HAP-1 (cell line): ENCODE measurements at places on chromosomes 1 and 21.

DNA sequence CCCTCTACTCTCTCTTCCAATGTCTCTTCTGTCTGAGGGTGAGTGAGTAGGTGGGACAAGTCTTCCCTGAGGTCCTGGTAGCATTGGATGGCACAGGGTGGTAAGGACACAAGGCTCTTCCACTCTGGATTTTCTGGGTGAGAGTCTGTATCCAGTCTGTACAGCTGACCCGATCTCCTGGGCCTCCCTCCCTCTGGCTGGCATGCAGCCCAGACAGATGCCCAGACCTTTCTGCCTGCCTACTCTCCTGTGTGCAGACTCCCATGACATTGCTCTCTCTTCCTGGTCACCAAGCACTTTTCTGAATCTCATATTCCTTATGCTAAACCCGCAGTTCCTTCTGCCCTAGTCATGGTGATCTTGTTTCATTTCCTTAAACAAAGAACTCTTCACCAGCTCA, 100.3 kb downstream of the GRIK3 start:
- DNase-seq: no peak

- DNase-seq: no peak
Measured at GRCh38 chr1:27132147-27132546, 22.8 kb downstream of the SLC9A1 start.

GRCh38 chr1:118589238-118589846, 398.8 kb downstream of the TBX15 start:
- no peak for DNase-seq

DNA sequence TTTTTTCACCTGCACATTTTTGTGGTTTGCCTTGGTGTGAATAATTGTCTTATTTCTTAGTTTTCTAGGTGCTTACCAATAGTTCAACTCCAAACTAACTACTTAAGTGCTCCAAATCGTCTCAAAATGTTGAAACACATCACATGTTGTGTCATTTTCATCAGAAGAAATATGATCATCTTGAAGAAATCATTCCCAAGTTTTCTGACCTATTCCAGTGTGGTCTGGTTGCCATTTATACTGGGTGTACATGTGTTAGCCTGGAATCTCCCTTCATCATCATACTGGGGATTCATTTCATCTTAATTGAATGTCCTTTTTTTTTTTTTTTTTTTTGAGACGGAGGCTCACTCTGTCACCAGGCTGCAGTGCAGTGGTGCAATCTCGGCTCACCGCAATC, 67.0 kb downstream of the EIF2B3 start:
- no peak for DNase-seq

DNA sequence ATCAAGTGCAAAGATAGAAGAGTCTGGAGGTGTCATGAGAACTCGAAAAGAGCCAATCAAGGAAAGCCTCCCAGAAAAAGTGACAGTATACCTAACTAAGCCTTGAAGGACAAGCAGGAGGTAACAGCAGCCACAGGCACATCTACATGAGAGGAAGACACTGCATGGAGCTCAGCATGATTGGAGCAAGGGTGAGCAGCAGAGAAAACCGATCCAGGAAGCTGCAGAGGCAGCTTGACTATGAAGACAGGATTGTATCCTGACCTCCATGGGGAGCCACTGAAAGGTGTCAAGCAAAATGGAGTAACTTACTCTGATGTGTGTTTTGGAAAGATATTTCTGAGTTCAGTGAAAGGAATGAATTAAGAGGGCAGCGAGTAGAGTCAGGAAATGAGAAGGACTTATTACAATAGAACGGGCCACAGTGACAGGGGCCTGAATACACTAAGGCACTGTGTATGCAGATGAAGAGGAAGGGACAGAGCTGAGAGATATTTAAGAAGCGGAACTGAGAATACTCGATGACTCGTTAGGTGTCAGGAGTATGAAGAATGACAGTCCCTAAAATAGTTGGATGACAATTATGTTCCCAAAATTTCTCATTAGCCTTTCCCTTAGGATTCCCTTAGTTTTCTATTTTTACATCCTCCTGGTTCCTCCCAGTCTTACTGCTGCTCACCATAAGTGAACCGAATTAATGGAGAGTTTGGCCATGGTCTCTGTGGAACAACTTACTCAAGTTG, 139.3 kb upstream of the NFIA start:
- DNase-seq: no peak

GRCh38 chr1:157691285-157691920, 9.2 kb downstream of the FCRL3 start:
- peak; percentile 11 for DNase-seq

GRCh38 chr1:116567790-116568661, 2.8 kb downstream of the CD58 start:
- DNase-seq: no peak

- no peak for DNase-seq
Measured at GRCh38 chr1:91877574-91878208, 8.3 kb downstream of the TGFBR3 start.

GRCh38 chr1:18948048-18948912, 8.2 kb downstream of the IFFO2 start:
- DNase-seq: no peak

- no peak for DNase-seq
Measured at GRCh38 chr1:177366091-177366490, 195.3 kb downstream of the BRINP2 start.

GRCh38 chr1:60213253-60213652, 139.7 kb upstream of the C1orf87 start:
- no peak for DNase-seq

DNA sequence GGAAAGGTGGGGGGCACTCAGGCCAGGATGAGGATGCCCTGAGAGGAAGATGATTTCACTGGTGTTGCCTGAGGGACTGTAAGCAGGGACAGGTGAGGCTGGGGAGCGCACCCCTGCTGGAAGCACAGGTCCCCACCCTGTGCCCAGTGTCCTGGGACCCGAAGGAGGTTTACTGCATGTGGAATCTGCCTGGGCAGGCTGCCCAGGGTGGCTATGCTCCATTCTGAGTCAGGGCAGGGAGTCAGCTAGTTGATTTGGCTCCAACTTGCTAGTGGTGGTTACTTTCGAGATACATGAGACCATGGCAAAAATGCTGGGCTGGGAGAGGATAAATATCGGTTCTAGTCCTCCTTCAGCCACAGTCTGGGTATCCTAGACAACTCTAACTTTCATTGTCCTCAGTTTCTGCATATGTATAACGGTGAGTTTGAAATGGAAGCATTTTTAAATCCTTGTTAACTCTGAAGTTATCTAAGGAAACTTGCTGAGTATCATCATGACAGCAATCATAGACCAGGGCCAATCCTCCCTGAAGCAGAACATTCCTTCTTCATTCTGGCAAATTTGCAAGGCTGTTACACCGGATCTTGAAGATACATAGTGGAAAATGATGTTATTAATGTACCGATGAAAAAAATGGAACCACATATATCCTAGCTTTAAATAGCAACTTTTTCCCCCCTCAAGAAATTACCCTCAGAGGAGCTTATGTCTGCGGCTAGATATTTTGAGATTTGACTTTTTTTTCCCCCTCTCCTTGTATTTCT, 7.7 kb downstream of the TLR5 start:
- no peak for DNase-seq

DNA sequence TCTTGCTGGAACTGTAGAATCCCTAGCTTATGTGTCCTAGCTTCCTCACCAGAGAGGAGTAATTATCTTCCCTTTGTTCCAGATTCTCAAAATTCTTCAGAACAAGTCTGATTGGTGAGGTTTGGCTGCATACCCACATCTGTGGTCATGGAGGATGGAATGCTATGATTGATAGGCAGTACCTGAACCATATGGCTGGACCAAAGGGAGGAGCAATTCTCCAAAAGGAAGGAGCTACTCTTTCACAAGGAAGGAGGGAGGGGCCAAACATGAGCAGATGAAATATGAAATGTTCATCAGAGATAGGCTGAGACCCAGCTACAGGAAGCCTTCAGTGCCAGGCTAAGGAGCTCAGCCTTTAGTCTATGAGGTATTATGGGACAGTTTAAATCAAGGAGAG, 5.0 kb upstream of the RNF19B start:
- no peak for DNase-seq

DNA sequence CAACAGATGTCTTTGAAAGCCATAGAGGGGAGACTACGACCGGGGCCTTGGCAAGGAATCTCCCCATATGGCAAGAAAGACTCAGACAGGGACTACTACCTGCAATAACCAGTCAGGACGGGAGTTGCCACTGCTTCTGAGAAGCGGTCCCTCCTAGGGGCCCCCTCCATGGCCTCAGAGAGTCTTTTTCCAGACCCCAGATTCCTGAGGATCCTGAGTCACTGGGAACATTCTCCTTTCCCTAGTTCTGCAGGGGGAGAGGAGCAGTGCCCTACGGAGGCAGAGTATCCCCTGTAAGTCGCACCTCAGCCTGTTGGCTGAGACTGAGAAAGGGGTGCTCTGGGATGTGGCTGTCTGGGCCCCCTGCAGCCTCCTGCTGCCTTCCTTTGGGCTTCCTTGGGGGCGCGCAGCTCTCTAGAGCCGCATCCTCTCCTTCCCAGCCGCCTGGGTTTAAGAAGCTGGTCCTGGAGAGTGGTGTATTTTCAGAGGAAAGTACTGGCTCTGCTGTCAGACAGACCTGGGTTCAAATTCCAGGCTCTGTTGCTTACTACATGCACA, 7.8 kb downstream of the GLIS1 start:
- DNase-seq: no peak

DNA sequence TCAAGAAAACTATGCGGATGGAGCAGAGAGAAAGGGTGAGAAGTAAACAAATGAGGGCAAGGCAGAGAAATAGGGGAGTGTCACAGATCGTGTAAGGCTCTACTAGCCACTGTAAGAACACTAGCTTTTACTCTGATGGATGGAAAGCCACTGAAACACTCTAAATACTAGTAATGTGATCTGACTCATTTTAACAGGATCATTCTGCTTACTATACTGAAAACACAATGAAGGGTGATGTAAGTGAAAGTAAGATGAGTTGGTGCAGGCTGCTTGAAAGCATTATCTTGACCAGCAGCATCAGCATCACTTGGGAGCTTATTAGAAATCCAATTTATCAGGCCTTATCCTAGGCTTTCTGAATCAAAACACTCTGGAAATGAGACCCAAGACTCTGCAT, 32.7 kb downstream of the TUT4 start:
- no peak for DNase-seq

- DNase-seq: no peak
Measured at GRCh38 chr1:198649968-198650338, 11.1 kb downstream of the PTPRC start.

- DNase-seq: no peak
Measured at GRCh38 chr1:171343727-171344472, 29.9 kb downstream of the FMO4 start.

DNA sequence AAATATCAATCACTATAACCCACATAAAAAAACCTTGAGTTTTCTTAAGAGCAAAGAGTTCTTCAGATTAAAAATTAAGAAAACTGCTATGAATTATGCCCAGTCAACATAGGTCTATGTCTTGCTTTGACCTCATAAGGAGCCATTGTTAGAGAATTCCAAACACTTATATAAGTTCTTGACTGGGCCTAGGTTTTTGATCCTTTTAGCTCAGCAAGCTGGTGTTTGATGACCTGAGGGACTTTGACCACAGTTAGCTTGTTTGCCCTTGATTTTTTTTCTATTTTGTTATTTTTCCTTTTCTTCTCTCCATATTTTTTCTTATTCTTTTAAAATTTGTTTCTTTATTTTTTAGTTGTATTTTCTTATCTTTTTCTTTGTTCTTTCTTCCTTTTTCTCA, 122.3 kb downstream of the RHOU start:
- DNase-seq: no peak

GRCh38 chr1:67312615-67313014, 4.9 kb downstream of the IL12RB2 start:
- no peak for DNase-seq

- DNase-seq: no peak
Measured at GRCh38 chr21:32359719-32360260, 33.0 kb downstream of the URB1 start.

- DNase-seq: no peak
Measured at GRCh38 chr21:45030682-45031570, 43.5 kb upstream of the ADARB1 start.

GRCh38 chr1:2132222-2133038, 62.1 kb downstream of the FAAP20 start:
- no peak for DNase-seq
